ENCODE measurements at places on chromosomes 3 and 15.

DNA sequence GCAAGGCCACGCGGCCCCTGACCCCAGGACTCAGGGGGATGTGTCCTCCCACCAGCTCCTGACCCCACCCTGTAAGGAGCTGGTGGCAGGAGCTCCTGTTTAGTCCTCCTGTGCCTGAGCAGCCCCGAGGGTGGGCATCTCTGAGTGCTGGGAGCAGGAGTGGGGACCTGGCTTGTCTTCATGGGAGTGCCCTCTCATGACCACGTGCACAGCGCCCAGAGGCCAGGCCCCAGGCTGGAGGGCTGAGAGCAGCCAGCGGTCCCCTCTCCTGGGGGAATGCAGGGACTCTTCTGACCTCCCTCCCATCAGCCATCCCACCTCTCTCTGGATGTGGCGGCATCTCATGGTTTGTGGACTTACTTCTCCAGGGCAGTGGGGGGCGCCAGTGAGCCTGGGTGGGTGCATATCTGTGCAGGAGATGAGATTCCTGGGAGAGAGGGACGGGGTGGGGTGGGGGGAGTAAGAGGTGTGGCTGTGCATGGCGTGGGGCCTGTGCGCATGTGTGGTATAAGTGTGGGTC is 205.6 kb downstream of the TBC1D2B start:
- DNase-seq, result no peak

GRCh38 chr3:4149296-4149695 is 153.9 kb upstream of the SETMAR start:
- no peak for DNase-seq

DNA sequence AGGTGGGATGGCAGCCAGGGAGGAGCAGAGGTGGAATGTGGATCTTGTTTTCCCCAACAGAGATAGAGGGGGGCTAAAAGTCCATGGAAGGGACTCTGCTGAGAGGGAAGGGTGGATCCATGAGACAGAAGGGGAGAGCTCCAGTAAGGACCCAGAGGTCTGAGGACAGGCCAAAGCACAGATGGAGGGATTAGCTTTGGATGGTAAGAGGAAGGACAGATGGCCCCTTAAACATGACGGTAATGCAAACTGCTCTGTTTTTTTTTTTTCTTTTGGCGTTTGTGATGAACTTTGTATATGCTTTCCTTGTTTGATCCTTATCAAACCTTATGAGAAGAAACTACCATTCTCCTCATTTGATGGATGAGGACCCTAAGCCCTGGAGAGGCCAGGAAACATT is 96.2 kb downstream of the IGF1R start:
- DNase-seq, result no peak

- no peak for DNase-seq
These were observed 256.6 kb upstream of the ROPN1 start for GRCh38 chr3:124248471-124249028.

- DNase-seq, result no peak
These were observed 42.8 kb downstream of the NR2C2 start for GRCh38 chr3:14989943-14990779.

DNA sequence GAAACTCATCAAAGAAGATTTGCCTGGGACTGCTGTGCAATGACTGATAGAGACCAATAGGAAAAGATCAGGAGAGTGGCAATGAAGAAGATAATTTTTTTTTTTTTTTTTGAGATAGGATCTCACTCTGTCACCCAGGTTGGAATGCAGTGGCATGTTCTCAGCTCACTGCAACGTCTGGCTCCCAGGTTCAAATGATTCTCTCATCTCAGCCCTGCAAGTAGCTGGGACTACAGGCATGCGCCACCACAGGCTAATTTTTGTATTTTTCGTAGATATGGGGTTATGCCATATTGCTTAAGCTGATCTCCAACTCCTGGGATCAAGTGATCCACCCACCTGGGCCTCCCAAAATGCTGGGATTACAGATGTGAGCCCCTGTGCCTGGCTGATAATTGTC is 116.9 kb upstream of the CCNL1 start:
- DNase-seq, result no peak

DNA sequence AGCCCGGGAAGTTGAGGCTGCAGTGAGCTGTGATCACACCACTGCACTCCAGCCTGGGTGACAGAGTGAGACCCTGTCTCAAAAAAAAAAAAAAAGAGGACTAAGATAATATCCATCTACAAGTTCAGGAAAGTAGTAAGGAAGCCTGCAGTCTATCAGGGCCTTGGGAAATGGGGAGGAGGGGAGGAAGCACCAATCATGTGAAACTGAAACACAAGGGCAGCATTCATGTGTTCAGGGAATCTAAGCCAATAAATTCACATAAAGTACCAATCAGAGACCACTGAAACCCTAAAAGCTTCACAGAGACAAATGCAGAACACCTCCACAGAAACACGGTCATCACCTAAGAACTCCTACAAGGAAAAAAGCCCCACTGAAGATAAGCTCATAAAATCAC is 22.9 kb upstream of the HHATL start:
- DNase-seq, result no peak

- no peak for DNase-seq
These were observed 283.8 kb downstream of the ZPLD1 start for GRCh38 chr3:102718651-102719050.

GRCh38 chr3:32460031-32460749 is 42.5 kb downstream of the CMTM6 start:
- DNase-seq, result peak; percentile 77

- DNase-seq, result no peak
These were observed 145.4 kb downstream of the ALCAM start for GRCh38 chr3:105512061-105512460.

GRCh38 chr15:67065531-67066005 is at the start of gene SMAD3:
TSS of gene SMAD3 (plus strand) at chr15:67065602. CDS start at chr15:67066155, 553 bp downstream.
- peak; percentile 59 for DNase-seq

DNA sequence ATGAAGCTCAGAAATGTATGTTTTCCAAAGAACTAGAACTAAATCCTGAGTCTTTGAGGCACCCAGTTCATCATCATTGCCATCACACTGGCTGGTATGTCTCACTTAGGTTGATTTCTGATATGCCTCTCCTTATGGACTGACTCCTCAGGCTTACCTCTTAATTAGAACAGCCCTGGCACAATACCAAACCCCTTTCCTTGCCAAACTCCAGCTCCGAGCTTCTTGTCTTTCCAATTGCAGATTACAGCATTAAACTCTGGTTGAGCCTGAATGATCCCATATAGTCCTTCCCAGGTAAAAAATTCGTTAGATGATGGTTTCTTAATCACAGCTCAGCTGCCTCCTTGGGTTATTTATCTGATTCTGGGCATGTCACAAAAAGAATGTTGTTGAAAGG is 66.3 kb downstream of the RTP4 start:
- no peak for DNase-seq

GRCh38 chr3:124935794-124936542 is 1.4 kb upstream of the MUC13 start:
- DNase-seq, result no peak

GRCh38 chr3:28173836-28174235 is 67.6 kb upstream of the CMC1 start:
- no peak for DNase-seq

All from T follicular helper cell (primary cell).